ENCODE measurements at places on chromosomes 12 and 14.
A peak's percentile ranks its signal among the peaks of the same experiment; 100 is the strongest.

DNA sequence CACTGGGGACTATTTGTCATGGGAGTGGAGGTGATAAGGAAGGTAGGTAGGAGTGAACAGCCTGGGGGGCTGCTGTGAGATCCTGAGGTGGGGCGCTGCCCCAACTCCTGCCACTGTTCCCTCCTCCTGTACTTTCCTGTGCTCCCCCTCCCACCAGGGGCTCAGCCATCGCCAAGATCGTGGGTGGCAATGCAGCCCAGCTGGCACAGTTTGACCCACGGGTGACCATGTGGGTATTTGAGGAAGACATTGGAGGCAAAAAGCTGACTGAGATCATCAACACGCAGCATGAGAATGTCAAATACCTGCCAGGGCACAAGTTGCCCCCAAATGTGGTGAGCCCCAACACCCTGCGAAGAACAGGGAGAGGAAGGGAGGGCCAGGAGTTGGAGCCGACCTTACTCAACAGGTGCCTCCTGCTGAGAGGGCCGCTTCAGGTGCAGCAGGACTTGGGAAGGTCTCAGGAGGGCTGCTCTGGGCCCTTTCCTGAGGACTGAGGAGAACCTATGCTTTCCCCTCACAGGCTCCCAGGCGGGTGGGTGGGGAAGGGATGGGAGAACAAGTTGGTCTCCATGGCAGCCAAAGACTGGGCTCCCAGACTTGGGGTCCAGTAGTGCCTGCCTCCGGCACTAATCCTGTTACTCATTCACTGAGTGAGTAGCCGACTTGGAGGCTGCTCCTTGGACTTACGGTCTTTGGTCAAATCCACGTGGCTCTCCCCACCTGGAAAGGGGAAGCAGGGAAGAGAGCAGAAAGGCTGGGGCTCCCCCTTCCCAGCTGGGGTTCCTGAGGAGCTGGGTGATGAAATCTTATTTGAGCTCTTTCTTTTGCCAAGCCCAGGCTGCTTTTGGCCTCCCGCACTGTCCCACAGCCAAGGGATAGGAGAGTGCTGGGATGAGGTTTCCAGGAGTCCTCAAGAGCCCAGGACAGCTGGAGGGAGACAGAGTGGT is 884 bp downstream of the GPD1 start:
- no peak for DNase-seq

DNA sequence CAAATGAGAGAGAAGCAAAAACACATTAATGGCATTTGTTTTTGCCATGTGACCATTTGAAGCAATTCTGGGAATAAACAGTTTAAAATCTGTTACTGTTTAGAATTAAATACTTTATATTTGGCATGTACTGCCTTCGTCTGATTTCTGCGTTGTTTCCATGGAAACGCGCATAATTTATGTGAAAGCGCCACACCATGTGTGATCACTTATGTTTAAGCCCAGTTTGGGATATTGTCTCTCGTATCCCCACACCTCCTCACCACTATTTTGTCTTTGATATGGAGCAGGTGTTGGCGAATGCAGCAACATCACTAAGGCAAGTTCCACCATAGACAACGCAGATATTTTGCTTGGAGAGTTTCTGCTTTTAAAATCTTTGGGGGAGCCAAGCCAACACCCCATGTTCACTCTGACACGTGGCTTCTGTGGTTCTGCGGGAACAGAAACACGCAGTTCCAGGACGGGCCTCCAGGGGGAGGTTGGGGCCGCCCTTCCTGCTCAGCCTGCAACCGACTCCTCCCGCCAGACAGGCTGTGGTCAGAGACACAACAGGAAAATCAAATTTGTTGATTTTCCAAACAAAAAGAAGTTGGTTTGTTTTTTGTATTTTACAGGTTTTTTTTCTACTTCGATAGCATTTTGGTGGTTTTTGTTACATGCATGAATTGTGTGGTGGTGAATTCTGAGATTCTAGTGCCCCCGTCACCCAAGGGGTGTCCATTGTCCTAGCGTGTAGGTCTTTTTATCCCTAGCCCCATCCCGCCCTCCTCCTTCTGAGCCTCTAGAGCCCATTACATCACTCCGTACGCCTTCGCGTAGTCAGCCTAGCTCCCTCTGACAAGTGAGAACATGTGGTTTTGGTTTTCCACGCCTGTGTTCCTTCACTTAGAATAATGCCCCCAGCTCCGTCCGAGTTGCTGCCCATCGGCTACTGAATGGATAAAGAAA is 101.9 kb upstream of the SFSWAP start:
- DNase-seq, result peak; percentile 85

GRCh38 chr12:121089031-121089812 is 43.5 kb upstream of the P2RX7 start:
- DNase-seq, result no peak

DNA sequence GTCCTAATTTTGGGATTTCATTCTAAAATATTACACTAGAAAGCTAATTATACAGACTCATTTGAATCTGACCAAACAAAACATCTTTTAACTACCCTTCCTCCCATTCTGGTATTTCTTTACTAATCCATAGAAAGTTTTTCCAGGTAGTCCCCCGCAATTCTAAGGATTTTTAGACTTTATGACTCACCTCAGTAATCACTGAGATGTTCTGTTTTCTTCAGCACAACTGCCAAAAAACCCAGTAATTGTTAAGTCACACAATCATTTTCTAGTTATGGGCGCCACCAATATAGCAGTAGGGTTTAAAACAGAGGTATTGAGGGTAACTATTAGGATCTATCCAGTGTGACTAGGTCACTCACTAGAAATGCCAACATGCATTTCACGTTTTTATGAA is 1.6 kb upstream of the ARID4A start:
- DNase-seq, result no peak

DNA sequence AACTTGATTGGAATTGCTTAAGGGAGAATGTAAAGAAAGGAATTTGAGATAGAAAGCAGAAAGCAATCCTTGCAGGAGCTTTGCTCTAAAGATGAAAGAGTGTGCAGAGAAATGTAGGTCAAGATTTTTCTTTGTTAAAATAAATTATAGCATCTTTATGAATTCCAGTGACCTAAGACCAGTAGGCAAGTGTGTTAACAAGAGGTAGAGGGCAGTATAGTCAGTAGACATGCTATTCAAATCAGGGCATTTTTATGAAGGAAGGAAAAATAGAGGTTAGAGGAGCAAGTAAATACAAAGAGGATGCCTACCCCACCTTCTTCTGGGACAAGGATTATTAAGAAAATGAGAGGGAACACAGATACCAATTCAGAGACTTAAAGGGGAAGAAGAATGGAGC is 148.5 kb downstream of the PLCZ1 start:
- DNase-seq, result no peak

DNA sequence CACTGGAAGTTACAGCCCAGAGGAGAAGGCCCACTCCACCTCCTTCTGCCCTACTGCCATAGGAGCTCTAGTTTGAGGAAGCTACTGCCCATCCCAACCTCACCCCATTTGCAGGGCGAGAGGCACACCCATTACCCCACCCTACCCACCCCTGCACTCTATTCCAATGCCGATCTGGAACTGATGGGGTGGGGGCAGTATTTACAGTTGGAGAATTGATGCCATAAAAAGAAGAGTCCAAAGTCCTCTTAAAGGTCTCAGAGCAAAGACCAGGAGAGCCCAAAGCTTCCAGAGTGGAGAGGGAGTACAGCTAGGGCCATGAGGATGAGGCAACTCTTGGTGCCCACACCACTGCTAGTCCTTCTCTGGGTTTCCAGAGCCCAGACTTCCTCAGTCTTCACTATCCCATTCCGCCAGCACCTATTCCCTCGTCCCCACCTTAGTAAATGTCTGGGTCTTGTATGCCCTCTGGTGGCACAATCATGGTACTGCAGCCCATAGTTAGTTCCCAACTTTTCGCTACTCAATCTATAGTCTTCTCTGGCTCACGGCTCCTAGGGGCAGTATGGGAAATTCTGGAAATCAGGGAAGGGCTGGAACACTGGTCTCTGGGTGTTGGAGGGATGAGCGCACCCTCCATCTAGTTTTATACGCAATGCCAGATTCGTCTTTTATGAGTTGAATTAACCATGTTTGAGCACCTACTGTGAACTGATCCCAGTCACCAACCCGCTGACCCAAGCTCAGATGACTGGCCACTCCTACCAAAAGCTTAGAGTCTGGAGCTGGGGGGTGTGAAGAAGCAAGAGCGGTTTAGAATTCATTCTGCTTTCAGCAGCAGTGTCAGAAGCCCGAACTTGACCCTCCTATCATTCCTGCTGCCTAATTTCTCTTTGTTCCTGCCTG is 6.9 kb upstream of the ADCY6 start:
- peak; percentile 88 for DNase-seq

DNA sequence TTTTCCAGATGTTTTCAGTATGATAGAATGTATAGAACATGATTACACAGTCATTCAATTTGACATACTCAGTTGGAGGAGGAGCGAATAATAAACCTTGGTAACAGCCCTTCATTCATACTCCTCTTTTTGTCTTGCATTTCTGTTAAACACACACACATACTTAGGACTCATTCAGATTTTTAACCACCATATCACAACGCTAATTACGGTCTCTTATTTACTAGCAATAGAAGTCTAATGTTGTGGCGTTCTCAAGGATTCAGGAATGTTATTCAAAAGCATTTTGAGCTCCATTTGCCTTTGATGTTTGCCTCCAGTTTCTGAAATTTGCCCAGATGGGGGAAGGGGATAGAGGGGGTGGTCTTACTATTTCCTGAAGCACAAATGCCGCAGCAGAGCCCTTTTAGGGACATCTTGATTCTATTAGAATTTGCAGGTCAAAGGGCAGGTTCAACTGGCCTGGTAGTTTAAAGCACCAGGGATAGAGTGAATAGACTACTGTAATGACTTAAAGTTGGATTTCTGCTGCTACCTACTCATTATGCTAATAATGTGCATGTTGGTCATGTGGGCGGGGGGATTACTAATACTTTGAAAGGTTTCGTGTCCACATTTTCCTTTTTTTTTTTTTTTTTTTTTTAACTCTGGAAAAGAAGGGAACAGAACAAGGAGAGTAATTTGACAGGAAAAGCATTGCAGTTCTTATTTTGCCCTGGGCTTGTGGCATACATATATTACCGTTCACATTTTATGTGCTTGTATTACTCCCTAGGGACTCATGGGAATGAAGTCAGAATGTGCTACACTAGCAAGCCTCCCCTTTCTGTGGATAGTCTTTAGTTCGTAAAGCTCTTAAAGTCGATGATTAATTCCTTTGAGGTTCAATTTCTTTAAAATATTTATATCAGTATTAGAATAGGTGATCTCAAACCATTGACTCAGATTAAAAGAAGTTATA is 226.8 kb downstream of the FBXL14 start:
- no peak for DNase-seq

- DNase-seq, result no peak
Observed at GRCh38 chr12:45883187-45883586, 107.2 kb downstream of the SCAF11 start.

DNA sequence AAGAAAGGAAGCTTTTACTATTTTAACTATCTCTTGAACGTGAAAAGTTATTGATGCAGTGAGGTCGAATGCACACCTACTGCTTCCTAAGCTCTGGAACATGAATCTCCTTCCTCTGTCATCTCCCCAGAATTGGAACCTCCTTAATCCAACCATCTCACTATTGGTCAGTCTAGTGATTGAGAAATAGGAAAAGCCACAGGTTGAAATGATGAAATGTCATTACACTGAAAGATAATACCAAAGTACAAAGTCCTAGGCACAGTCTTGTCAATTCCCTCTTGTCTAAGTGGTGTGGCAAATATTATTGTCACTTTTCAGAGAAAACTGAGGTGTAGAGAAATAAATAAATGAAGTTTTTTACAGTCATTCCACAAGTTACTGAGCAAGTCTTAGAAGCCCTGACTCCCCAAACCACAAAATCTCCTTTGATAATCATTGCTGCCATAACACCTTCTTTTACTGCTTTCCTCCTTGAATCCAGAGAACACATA is 19.5 kb upstream of the HIGD1C start:
- DNase-seq, result no peak

DNA sequence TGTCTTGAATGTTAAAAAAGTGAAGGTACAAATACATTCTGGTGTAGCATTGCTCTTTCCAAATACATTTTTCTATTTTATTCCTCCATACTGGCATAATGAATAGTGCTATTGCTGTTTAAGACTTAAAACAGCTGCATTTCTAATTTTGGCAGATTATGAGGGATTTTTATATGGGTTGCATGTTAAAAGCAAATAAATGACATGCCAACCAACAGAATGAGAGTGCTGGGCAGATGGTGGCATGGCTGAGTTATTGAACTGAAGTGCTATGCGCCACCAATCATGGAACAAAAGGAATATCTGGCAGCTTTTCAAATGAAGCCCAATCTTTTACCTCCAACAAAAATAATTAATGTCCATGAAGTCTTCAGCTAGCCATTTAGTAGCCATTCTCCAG is 215.0 kb downstream of the PRKD1 start:
- DNase-seq, result no peak

DNA sequence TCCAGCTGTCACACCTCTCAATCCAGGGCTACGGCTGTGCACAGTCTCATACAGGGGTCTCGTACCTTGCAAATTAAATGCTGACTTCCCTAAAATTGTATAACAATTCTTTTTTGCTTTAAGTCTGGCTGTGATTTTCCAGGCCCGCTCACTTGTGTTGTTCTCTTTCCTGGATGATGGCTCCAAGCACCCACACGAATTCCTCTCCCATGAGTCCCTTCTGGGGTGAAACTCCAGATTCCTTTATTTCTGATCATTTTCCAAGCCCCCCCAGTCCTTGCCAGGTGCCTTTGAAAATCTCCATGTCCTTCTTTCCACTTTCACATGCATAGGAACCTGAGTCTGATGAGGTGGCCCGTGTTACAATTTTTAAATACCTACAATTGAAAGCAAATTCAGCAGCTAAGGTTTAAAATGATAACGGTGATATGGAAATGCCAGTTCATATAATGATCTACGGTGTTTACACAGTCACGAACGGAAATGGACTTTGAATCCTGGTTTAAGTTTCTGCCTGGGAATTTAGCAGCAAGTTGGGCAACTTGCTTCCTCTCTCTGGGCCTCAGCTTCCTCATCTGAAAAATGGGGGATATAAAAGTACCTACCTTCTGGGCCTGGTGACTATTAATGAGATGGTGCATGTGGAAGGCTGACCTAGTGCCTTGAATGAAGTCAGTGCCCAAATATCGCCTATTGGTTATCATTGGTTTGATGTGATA is 85.5 kb downstream of the STAB2 start:
- no peak for DNase-seq

DNA sequence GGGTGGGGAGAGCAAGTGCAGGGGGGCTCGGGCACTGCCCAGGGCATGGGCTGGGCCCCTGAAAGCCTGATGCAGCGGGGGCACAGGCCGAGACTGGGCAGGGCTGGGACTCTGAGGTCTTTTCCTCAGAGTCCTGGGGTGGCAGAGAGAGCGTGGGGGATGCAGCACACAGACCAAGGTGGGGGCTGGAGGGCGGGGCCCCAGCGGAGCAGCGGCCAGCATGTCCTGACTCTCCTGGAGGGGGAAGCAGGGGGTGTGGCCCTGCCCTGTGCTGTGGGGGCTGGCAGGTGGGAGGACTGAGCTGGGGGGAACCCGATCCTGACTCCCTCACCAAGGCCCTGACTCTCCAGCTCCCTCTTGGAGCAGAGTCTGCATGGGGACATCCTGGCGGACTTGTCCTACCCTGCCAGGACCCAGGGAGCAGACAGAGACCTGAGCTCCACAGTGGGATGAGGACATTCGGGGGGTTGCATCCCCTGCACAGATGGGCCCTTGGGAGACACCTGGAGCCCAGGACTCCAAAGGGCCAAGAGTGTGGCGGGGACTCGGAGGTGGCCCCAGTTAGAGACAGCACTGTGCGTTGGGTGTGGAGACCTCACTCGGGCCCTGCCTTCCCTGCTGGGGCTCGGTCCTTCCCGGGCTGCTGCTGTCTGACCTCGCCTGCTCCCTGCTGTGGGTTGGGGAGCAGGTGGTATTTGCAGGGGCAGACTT is 326.1 kb downstream of the TMEM121 start:
- DNase-seq, result peak; percentile 14

Data from ecto neural progenitor cell (in vitro differentiated cells).